ENCODE measurements at places on chromosomes 7 and 10.

DNA sequence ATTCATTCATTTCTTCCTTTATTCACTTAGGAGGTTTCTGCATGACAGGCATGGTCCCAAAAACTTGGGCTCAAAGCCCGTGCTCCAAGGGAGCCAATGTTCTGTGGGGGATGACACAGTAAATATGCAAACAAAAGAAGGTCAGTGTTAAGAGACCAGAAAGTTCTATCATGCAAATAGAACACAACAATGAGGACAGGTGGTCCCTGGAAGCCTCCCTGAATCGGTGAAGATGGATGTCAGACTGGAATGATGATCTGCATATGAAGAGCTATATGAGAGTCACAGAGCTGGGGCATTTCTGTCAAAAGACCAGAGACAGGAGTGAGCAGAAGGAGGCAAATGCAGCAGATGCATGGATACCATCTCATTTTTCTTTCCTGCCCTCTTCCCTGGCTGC lies 129.0 kb downstream of the ABCA13 start:
- DNase-seq: no peak

GRCh38 chr7:69177941-69178494 lies 420.3 kb upstream of the AUTS2 start:
- DNase-seq: no peak

DNA sequence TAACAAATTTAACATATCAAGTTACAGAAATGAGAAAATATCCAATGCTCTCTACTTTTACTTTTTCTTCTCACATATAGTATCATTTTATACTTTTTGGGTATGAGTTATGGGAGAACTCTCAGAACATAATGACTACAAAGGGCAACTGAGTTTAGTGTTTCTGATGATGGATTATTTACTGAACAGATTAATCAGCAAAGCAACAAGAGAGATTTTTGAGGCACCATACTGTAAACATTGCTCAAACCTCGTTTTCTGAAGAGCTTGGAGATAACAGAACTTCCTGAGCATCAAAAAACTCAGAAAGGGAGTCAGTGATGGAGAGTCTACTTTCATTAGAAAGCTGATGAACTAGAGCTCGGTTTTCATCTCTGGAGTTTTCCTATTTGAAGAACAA lies 84.8 kb upstream of the GSDME start:
- no peak for DNase-seq

DNA sequence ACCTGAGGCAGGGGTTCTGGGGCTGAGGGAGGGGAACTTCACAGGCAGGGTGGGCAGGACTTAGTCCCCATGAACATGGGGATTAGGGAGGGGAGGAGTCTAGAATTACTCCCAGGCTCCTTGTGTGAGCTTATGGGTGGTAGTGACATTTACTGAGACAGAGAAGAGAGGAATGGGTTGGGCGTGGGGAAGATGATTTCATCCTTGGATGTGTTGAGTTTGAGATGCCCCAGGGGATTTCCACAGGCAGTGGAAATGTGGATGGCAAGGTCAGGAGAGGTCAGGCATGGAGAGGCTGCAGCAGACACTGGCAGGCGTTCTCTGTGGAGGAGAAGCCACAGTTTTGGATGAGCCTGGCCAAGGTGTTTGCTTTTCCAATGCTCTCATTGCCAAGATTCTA lies 26.4 kb upstream of the GSDME start:
- DNase-seq: no peak

GRCh38 chr7:45230083-45230482 lies 72.5 kb downstream of the RAMP3 start:
- DNase-seq: no peak

- no peak for DNase-seq
Observed at GRCh38 chr7:90312745-90313144, 8.4 kb downstream of the FAM237B start.

GRCh38 chr10:23556727-23557440 lies 118.0 kb downstream of the OTUD1 start:
- DNase-seq: no peak

DNA sequence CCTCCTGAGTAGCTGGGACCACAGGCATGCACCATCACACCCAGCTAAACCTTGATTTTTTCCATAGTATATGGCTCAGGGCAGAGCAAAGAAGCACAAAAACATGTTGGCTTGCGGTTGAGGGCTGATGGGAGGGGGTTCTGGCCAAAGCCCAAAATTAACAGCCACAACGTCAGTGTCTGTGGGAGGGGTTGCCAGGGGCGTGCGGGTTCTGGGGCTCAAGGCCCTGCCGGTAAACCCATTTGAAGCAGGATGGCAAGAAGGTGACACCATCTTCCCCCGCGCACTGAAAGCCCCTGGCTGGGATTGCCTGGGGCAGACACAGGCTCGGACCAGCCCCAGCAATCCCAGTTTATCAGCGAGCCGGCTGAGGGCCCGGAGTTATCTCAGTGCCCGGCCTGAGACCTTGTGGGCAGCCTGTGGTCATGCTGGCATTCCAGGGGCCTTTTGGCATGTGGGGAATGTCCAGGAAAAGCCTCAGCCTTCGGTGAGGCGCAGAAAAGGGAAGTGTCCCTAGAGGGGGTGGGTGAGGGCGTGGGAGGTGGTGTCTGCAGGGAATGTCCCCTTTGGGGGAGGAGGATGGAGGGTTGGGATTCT lies 167.7 kb upstream of the TNRC18 start:
- DNase-seq: peak; percentile 79

GRCh38 chr7:4702961-4703512 lies 20.9 kb downstream of the FOXK1 start:
- DNase-seq: no peak

GRCh38 chr7:155210356-155210755 lies 87.3 kb upstream of the INSIG1 start:
- no peak for DNase-seq
